ENCODE measurements at places on chromosomes 12 and 14.
A peak's percentile ranks its signal among the peaks of the same experiment; 100 is the strongest.

GRCh38 chr12:93968536-93969285 lies 179.7 kb upstream of the PLXNC1 start:
- H3K27ac ChIP-seq = no peak overlapping the region
- H3K27me3 ChIP-seq = no peaks in the 10 kb centered on the region
- peaks cover 6% of the 10 kb centered on the region for H3K4me1 ChIP-seq

- peak within 1 kb of the TSS; percentile 85 for H3K27ac ChIP-seq
- peak; percentile 91 for DNase-seq
- H3K4me3 ChIP-seq = peak within 1 kb of the TSS; percentile 38
- H3K36me3 ChIP-seq = no peaks in the 10 kb centered on the region
Observed at GRCh38 chr14:94110552-94111181, at the start of gene IFI27. Gene IFI27, plus strand, starts transcription at chr14:94110736.

DNA sequence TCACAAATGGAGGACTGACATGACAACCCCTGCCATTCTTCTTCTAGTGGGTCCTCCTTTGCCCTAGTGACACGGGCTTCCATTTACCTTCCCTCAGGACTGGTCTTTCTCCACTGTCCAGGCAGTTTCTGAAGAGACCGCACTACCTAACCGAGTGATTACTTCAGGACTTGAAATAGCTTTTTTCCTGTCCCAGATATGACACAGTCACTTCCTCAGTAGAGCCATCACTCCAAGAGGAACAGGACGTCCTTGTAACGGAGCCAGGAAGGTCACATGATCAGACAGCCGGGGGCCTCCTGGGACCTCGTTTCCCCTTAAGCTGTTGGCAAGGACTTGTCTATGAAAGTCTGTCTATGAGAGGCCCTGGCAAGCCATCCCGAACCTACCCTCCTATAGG lies 62.3 kb downstream of the FOS start:
- H3K27ac ChIP-seq = peak overlapping the region; percentile 57
- no peaks in the 10 kb centered on the region for H3K27me3 ChIP-seq
- peaks cover 24% of the 10 kb centered on the region for H3K4me1 ChIP-seq
- no peaks in the 10 kb centered on the region for H3K36me3 ChIP-seq

GRCh38 chr14:56754921-56755320 lies 55.4 kb downstream of the OTX2 start:
- no peak for DNase-seq
- H3K27ac ChIP-seq = no peak overlapping the region
- no peaks in the 10 kb centered on the region for H3K4me1 ChIP-seq

GRCh38 chr12:79859646-79860045 lies 75.3 kb downstream of the PPP1R12A start:
- H3K36me3 ChIP-seq = no peaks in the 10 kb centered on the region
- no peak overlapping the region for H3K27ac ChIP-seq
- H3K4me1 ChIP-seq = peaks cover 21% of the 10 kb centered on the region
- no peak for DNase-seq
- H3K27me3 ChIP-seq = no peaks in the 10 kb centered on the region

- H3K4me3 ChIP-seq = peak overlapping the region; percentile 87
- no peaks in the 10 kb centered on the region for H3K27me3 ChIP-seq
- H3K36me3 ChIP-seq = no peaks in the 10 kb centered on the region
Observed at GRCh38 chr12:49017891-49018260, 700 bp downstream of the PRKAG1 start.

DNA sequence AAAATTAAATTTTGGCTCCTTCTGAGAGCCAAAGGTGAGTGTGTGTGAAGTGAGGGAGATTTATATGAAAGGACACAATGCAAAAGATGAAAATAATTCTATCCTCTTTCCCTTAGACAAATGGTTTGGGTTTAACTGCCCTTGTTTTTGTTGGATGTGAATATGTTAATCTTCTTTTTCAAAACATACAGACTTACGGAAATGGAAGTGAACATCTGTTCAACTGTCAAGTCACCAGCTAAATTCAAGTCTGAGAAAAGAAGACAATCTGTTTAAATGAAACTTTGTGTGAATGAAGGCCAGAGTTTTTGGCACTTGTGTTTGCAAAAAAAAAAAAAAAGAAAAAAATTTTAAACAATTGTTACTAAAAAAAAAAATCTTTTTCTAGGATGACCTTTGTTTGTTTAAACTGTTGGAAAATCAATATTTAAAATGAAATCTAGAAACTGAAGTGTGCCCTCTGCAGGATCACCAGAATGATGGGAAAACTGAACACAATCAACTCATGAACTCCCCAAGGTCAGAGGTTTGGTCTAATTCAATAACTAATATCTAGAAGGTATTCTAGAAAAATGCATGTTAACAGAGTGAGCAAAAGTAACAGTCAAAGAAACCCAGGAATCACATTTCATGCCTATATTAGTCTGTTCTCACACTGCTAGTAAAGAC lies 448.8 kb downstream of the FLRT2 start:
- DNase-seq = no peak
- H3K4me3 ChIP-seq = no peak overlapping the region
- no peaks in the 10 kb centered on the region for H3K36me3 ChIP-seq
- H3K27me3 ChIP-seq = no peaks in the 10 kb centered on the region
- no peaks in the 10 kb centered on the region for H3K4me1 ChIP-seq

- H3K4me3 ChIP-seq = no peak overlapping the region
- H3K36me3 ChIP-seq = no peaks in the 10 kb centered on the region
Observed at GRCh38 chr12:46680506-46680905, 145.3 kb downstream of the SLC38A4 start.

- no peaks in the 10 kb centered on the region for H3K27me3 ChIP-seq
- H3K4me1 ChIP-seq = no peaks in the 10 kb centered on the region
- H3K4me3 ChIP-seq = no peak overlapping the region
- DNase-seq = no peak
Observed at GRCh38 chr14:49249022-49249421, 337.2 kb downstream of the RPS29 start.

GRCh38 chr14:92877757-92878431 lies 45.1 kb upstream of the CHGA start:
- no peak overlapping the region for H3K4me3 ChIP-seq
- no peaks in the 10 kb centered on the region for H3K36me3 ChIP-seq
- H3K27ac ChIP-seq = no peak overlapping the region

DNA sequence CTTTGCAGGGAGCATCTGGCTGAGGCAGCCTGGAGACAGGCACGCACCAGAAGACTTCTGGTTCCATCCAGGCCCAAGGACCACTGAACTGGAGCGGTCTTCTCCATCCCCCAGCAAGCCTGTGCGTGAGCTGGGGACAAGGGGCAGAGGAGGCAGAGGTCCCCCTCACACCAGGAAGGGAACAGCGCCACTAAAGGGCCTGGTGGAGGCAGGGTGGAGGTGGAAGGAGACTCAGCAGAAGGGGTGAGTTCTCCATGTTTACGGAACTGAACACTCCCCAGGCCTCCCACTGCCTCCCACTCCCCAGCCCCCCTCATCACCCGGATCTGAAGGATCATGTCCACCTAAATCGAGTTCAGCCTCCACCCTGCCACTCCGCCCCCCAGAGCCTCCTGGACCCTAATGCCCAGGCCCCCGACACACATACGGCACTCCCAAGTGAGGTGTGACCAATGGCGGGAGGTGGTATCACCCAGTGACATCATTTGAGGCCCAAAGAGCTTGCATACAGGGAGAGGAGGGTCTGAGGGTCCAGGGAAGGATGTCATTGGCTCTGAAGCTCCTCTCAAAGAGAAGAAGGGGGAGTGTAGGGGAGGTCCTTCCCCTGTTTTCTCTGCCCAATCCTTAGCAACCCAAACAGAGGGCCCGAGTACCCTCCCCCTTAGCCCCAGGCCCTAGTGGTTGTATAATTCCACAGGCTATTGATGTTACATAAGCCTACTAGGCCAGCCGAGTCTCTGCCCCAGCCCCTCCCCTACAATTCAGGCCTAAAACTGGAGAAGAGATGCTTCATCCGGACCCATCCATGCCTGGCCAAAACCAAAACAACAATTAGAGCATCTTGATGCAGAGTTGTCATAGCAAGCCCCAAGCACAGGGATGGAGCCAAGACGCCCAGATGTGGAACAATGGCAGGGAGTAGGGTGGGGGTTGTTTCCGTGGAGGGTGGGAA lies 1.0 kb downstream of the FAIM2 start:
- H3K36me3 ChIP-seq = no peaks in the 10 kb centered on the region
- peak overlapping the region; percentile 68 for H3K27ac ChIP-seq
- H3K4me3 ChIP-seq = peak overlapping the region; percentile 31

DNA sequence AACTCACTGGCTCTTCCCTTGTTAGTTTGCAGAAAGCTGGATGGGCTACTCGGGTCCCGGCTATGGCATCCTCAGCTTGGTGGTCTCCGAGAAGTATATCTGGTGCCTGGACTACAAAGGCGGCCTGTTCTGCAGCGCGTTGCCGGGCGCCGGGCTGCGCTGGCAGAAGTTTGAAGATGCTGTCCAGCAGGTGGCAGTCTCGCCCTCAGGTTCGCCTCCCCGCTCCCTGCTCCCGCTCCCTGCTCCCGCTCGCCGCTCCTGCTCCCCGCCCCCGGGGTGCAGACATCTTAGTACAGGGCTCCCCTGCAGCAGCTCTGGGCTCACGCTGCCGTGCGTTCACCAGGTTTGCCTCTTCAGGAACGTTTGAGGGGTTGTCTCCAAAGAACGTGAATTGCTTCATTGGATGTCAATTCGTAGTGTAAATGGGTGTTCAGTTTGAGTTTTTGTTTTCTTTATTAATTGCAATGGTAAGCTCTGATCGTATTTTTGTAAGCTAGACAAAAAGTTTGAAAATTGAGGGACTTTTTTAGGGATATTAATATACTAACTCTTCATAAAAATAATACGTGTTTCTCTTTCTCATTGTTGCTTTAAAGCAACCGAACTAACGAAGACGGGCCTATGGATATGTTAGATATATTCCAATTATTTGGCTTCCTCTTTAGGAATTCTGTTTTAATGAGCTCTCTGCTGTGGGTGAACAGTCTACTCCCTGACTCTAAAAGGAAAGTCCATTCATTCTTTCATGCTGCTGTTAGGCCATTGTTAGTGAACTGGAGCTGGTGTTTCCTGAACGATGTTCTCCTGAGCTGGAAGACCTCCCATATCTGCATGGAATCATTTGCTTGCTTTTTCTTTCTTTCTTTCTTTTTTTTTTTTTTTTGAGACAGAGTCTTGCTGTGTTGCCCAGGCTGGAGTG lies 71.3 kb downstream of the ANKRD9 start:
- no peak overlapping the region for H3K27ac ChIP-seq
- peaks cover 9% of the 10 kb centered on the region for H3K4me1 ChIP-seq
- H3K4me3 ChIP-seq = peak overlapping the region; percentile 3

DNA sequence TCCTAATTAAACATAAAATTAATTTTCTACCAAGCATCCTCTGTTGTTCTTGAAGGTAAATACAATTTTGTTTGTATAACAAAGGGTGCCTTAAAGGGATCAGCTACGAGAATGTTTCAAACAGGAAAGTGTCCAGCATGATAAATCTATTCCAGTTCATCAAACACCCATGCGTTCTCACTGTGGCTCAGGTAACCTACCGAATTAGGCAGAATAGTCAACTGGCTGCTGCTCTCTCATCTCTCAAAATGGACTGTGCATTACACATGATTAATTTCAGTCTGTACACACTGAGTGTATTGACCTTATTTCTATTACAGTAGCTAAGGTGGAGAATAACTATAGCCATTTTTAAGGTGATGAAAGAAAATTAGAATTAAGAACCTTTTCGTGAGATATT lies 127.5 kb upstream of the RMST start:
- H3K27ac ChIP-seq = no peak overlapping the region
- no peaks in the 10 kb centered on the region for H3K27me3 ChIP-seq
- H3K4me3 ChIP-seq = no peak overlapping the region
- H3K4me1 ChIP-seq = no peaks in the 10 kb centered on the region
- no peak for DNase-seq

DNA sequence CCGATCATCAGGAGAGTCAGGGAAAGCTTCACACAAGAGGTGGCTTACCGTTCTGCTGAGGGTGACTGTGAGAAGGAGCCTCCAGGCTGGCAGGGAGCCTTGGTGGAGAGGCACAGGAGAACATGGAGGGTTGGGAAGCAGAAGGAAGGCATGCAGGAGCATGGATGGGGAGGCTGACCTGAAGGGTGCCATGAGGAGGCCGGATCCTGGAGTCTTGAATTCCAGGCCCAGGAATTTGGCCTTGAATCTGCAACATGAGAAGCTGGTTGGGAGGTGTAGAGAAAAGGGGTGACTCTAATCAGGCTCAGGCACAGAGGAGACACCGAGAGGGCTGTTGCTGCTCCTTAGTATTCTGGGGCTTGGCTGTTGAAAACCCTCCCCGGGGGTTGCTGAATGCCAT lies 130.2 kb downstream of the PELI2 start:
- no peak overlapping the region for H3K4me3 ChIP-seq
- no peak overlapping the region for H3K27ac ChIP-seq
- H3K4me1 ChIP-seq = peaks cover 5% of the 10 kb centered on the region

GRCh38 chr14:86237733-86238132 lies 707.8 kb downstream of the FLRT2 start:
- H3K4me1 ChIP-seq = no peaks in the 10 kb centered on the region
- DNase-seq = no peak
- no peak overlapping the region for H3K4me3 ChIP-seq

DNA sequence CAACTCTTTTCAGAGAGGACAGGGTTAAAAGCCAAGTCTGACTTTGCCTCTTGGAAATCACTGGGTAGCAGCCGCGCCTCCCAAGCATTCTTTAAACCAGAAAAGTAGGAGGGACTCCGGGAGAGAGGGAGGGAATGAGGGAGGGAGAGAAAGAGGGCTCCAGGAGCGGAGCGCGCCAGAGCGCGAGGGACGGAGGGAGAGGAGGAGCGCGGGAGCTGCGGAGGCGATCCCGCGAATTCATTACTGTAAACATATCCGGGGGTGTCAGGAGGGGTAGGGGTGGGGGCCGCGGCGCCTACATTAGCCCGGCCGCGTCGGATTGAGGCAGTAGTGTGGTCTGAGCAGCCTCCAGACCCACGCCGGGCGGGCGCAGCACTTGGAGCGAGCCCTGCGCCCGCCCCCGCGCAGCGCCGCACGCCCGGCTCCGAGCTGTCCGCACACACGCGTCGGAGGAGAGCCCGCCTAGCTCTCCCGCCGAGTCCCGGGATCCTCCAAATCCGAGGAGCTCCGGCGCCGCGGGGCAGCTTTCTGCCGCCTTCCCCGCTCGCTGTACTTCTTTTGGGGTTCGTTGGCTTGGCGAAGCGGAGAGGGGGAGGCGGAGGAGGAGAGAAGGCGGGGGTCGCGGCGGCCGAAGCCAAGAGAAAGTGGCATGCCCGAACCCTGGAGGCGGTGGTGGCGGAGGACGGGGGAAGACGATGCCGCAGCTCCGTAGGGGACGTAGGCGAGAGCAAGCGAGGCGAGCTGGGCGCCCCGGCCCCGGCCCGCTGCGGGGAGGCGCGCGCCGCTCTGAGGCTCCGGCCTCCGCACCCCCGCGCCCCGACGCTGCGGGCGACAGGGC lies 3.3 kb downstream of the FLRT2 start:
- H3K4me3 ChIP-seq = peak overlapping the region; percentile 68
- peaks cover 36% of the 10 kb centered on the region for H3K4me1 ChIP-seq
- peak overlapping the region; percentile 81 for H3K27ac ChIP-seq
- no peaks in the 10 kb centered on the region for H3K36me3 ChIP-seq

GRCh38 chr14:105857220-105857825 lies 330.9 kb downstream of the TMEM121 start:
- H3K4me3 ChIP-seq = no peak overlapping the region
- no peaks in the 10 kb centered on the region for H3K4me1 ChIP-seq
- DNase-seq = no peak
- H3K27me3 ChIP-seq = no peaks in the 10 kb centered on the region
- no peak overlapping the region for H3K27ac ChIP-seq
- H3K36me3 ChIP-seq = no peaks in the 10 kb centered on the region
